ENCODE measurements at places on chromosomes 1 and 21.

GRCh38 chr1:96038636-96039035 lies 682.9 kb upstream of the PTBP2 start:
- no peak for DNase-seq

- no peak for DNase-seq
Observed at GRCh38 chr1:26767714-26768113, 20.0 kb upstream of the PIGV start.

DNA sequence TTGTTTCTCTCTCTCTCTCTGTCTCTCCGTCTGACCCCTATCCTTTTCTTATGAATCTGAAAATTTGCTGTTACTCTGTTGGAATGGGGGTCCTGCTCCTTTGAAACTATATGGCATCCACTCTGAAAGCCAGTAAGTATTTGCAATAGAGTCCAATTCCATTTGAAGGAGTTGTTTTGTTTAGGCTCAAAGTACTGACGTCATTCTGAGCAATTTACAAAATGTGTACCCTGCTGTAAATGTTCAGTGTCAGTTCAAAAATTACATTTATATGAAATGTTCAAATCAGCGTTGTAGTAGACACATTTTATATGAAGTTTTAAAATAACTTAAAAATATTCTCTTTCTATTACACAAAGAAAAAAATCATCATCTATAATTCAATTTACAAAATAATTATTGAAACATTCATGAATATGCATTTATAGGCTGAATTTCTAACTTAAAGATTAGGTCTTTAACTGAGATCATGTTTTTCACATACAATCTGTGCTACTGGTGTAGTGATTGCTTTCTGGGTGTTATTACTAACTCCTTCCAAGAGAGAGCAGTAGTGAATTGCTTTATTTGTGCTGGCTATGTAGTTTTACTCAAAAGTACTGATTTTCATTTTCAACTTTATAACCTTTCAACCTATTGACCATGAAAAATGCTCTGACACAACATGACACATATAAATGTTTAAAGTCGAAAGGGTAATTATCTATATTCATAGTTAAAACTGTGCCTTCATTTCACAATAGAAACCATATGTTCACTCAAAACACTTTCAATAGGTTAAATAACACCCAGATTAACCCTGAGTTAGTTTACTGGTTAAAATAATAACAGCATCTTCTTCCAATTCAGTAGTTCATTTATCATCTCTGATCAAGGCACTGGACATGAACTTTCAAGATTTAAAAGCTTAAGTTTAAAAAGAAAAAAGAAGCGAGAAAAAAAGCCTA lies 253.1 kb upstream of the ADGRL4 start:
- DNase-seq = peak; percentile 12

- no peak for DNase-seq
Observed at GRCh38 chr21:26123012-26123411, 47.6 kb downstream of the APP start.

- DNase-seq = no peak
Observed at GRCh38 chr1:172654535-172654934, 4.4 kb upstream of the FASLG start.
